ENCODE measurements at places on chromosomes 13 and 19.

DNA sequence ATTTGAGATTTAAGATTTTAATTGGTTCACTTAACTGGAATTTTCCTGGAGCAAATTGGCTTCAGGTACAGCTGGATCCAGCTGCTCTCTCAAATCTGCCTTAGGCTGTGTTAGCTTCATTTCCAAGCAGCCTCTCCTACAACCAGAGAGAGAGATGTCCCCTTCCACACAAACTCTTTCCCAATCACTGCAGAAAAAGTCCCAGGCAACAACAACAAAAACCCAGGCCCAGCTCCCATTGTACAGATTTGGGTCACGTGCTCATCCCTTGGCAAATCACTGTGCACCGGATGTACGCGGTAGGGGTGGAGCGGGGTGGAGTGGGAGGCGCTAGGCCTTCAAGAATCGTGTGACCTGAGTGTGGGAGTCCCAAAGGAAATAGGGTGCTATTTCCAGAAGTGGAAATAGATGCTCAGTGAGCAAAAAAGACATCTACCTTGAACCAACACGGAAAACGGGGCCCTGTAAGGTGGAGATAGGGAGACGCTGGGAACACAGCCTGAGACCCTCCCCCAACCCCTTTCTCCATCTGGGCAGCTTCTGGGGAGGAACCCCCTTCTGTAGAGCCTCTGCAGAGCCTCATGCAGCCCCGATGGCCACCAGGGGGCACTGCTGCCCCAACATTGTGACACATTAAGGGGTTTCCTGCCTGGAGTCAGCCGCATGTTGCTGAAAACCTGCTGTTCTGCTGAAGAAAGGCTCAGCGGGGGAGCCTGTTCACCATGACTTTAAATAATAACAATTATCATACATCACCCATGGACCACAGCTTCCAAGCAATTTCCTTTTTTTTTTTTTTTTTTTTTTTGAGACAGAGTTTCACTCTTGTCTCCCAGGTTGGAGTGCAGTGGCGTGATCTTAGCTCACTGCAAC is 25.4 kb downstream of the HPN start:
- DNase-seq = peak; percentile 73

- no peak for DNase-seq
Measured at GRCh38 chr13:20701461-20701860, 2.0 kb upstream of the IL17D start.

- no peak for DNase-seq
Measured at GRCh38 chr19:53019684-53020083, 6.0 kb downstream of the ERVV-1 start.

GRCh38 chr13:106916329-106916976 is 348.5 kb upstream of the ARGLU1 start:
- no peak for DNase-seq

GRCh38 chr19:13507053-13507611 is 853 bp upstream of the CACNA1A start:
- DNase-seq = no peak

DNA sequence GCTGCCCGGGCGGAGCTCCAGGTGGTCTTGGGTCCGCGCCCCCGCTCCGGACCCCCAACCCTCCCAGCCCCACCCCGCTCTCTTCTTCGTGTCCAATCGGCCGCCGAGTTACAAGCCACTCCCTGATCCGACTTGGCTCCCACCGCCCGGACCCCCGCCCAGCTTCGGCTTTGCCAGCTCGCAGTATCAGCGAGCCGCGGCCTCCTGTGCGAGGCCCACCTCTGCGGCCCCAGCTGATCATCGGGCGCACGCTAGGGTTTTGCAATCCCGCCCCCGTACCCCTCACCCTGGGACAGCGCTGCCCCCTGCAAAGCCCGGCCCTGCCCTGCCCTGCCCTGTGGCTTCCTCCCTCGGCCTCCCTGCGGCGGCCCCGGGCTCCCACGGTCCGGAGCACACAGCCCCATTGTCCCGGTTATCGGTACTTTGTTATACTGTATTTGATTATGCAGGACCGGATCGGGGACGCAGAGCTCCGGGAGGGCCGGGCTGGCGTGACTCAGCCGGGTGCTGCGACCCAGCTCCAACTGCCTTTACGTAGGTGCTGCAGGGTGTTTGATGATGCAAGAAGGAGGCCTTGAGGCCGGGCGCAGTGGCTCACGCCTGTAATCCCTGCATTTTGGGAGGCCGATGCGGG is 598 bp upstream of the LPAR2 start:
- DNase-seq = no peak

DNA sequence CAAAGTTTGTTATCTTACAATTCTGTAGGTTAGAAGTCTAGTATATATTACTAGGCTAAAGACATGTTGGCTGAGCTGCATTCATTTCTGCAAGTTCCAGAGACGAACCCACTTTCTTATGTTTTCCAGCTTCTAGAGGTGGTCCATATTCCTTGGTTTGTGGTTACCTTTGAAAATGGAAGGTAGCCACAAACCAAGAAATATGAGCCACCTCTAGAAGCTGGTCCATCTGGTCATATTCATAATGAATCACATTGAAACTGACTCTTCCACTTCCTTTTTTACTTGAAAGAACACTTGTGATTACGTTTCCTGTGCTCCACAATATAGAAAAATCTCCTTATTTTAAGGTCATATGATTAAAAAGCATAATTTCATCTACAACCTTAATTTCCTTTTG is 943.0 kb upstream of the PCDH9 start:
- DNase-seq = no peak

GRCh38 chr19:55599842-55600661 is at the start of gene ZNF524:
TSS of gene ZNF524 (plus strand) at chr19:55600288. CDS start at chr19:55602113, 1,825 bp downstream.
- peak; percentile 60 for DNase-seq

DNA sequence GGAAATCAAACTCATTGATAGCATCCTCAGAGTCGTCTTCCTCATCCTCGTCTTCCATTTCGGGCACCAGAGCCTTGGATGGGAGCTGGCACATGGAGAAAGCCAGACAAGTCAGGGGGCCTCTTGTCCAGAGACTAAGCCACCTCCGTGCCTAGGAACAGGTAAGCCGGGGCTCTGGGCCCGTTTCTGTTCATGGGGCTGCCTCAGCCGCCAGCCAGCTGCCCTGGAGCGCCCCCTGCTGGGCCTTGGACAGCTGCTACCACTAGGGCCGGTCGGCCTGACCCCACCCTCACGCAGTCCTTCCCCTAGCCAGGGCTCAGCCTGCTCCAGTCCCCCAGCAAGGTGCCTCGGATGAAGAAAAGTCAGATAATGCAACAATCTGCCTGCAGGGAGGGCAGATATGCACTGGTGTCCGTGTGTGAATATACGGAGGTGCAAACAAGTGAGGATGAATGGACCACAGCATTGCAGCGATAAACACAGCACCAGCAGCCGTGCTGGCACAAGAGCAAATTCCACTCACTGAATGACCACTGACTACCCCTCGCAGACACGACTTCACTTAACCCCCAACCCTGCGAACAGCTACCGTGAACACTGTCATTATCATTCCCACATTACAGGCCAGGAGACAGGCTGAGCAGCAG is 11.9 kb upstream of the PRKD2 start:
- DNase-seq = peak; percentile 60

DNA sequence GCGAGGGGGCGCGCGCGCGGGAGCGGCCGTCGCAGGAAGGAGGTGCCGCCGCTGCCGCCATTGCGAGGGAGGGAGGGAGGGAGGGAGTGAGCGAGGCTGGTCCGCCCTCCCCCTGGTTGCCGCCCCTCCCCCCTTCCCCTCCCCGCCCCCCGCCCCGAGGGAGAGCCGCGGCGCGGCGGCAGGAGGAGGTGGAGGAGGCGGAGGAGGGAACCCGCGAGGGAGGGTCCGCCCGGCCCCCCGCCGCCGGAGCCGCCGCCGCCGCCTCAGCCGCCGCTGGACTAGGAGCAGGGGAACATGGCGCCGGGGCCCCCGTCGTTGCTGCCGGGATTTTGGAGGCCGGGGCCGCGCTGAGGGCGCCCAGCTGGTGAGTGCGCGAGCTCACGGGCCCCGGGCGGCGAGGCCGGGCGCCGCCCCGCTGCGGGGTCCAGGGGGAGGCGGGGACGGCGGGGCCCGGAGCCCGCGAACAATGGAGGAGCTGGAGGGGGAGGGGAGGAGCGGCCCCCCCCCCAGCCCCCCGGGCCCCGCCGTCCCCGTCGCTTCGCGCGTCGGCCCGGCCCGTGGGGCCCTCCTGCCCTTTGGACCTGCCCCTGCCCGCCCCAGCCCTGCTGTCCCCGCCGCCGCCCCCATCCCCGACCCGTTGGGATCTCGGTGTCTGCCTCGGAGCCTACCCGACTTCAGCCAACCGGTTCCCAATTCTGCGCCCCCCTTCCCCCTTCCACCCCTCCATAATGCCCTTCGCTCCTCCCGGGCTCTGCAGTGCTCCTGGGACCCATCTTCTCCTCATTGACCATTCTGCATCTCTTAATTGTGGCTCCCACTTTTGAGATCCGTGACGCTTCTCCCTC is at the start of gene ARHGAP35:
TSS of gene ARHGAP35 (plus strand) at position 152 of the 845 bp plus-strand sequence. CDS start 57,679 bp downstream, outside the sequence.
- DNase-seq = peak; percentile 67

- no peak for DNase-seq
Measured at GRCh38 chr13:41694545-41695301, 237.4 kb downstream of the RGCC start.

- no peak for DNase-seq
Measured at GRCh38 chr19:10780368-10780767, 55.6 kb downstream of the TMED1 start.

GRCh38 chr13:64962404-64962803 is 2267.7 kb downstream of the PCDH9 start:
- no peak for DNase-seq

GRCh38 chr13:76160961-76161925 is 525.1 kb downstream of the LMO7 start:
- no peak for DNase-seq

DNA sequence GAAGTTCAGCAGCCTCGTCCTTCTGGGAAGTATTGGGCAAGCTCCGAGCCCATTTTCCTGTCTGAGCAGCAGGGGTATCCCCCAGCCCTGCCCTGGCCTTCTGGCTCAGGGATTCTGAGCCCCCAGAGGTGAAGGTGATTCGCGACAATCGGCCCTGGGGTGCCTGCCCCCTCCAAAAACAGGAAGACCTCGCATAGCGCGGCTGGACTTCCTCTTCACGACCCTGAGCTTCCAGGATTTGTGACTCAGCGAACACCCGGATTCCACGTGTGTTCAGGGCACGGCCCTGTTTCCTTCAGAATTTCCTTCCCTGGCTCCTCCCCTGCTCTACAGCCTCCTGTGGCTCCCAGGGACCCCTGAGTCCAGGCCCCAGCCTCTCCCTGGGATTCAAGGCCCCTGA is at the start of gene SEMA6B:
TSS of gene SEMA6B (minus strand) at position 116 of the 400 bp plus-strand sequence. CDS start 1,227 bp downstream, outside the sequence.
- DNase-seq = no peak

DNA sequence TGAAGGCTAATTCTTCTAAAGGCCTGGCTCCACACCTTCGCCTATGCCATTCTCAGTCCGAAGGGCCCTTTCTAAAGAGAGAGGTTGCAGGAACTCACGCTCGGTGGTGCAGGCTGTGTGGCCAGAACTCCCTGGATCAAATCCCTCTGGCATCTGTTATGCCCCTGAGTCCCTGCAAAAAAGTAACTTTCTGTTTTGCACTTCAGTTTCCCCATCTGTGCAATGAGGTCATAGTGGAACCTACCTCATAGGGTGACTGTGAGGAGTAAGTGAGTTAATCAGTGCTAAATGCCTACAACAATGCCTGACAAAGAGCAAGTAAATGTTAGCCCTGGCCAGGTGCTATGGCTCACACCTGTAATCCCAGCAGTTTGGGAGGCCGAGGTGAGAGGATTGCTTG is 7.3 kb downstream of the IGSF23 start:
- DNase-seq = no peak

DNA sequence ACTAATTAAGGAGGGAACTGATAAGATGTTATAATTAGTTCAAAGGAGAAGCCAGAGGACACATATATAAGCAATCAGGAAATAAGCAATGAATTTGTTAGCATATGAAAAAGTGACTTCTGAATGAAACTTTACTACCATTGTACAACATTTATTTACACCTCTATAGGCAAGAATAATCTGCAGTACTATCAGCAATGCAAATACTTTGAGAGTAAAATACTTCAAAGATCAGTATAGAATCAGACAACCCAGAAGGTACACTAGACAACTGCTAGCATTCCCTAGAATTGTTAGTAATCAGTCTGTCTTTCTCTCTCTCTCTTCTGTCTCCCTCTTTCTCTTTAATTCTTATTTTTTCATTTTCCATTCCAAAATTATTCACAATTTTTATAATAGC is 196.8 kb upstream of the ATXN8OS start:
- DNase-seq = no peak
